ENCODE measurements at places on chromosomes 11 and 22.

DNA sequence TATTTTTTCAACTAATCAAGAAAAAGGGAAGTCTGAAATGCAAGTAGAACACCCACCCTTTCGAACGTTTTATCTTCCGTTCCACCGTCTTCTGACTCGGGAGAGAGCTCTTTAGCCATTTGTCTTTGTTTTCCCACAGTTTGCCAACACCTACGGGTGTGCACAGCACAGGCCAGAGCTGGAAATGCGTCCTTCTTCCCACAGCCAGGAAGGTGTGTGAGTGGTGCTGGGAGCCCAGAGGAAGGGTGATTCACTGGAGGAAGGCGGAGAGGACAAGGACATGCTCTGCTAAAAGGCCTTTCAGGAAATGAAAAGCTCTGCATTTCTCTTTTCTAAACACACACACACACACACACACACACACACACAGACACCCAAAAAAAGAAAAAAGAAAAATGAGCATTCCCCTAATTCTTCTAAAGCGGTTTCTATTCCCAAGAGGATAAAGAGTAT lies 18.5 kb downstream of the ENDOD1 start:
- H3K4me3 ChIP-seq: peak overlapping the region; percentile 78
- DNase-seq: no peak
- peaks cover 73% of the 10 kb centered on the region for H3K4me1 ChIP-seq
- H3K27ac ChIP-seq: peak overlapping the region; percentile 92

DNA sequence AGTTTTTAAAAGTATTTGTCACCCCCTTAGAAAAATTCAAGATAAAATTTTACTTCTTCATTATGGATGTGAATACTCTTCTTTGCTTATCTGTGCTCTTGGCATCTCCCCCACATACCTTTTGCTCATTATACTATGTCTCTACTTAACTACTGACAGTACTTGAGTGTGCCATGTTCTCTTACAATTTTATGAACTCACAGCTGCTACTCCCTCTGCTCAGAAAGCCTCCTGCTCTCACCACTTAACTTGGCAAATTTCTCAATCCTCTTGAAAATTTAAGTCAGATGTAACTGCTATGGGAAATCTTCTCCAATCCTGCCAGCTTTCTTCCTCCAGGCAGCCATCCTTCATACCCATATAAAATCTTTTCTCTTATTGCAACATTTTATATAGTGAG lies 163.4 kb downstream of the CNTN5 start:
- H3K27me3 ChIP-seq: no peaks in the 10 kb centered on the region
- no peaks in the 10 kb centered on the region for H3K36me3 ChIP-seq
- no peak overlapping the region for H3K4me3 ChIP-seq
- no peaks in the 10 kb centered on the region for H3K4me1 ChIP-seq
- no peak overlapping the region for H3K27ac ChIP-seq

DNA sequence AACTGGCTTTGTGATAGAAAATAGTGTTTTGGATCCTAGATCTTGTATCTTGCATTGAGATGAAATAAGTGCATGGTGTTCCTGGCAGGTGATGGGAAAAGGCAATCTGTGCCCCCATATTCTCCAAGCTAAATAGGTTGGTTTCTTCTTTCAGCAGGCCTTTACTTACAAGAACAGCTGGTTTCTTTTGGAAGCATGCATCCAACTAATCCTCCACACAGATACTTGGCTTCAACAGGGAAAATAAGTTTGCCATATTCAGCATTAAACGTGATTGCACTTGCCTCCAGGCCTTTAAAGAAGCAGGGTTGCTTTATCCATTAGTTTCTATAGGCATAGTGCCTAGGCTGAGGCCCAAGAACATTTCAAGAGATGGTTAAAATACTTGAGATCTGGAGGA lies 59.9 kb downstream of the APIP start:
- H3K4me1 ChIP-seq: no peaks in the 10 kb centered on the region
- H3K27me3 ChIP-seq: peaks cover 7% of the 10 kb centered on the region
- no peaks in the 10 kb centered on the region for H3K36me3 ChIP-seq
- H3K27ac ChIP-seq: no peak overlapping the region
- H3K4me3 ChIP-seq: no peak overlapping the region

DNA sequence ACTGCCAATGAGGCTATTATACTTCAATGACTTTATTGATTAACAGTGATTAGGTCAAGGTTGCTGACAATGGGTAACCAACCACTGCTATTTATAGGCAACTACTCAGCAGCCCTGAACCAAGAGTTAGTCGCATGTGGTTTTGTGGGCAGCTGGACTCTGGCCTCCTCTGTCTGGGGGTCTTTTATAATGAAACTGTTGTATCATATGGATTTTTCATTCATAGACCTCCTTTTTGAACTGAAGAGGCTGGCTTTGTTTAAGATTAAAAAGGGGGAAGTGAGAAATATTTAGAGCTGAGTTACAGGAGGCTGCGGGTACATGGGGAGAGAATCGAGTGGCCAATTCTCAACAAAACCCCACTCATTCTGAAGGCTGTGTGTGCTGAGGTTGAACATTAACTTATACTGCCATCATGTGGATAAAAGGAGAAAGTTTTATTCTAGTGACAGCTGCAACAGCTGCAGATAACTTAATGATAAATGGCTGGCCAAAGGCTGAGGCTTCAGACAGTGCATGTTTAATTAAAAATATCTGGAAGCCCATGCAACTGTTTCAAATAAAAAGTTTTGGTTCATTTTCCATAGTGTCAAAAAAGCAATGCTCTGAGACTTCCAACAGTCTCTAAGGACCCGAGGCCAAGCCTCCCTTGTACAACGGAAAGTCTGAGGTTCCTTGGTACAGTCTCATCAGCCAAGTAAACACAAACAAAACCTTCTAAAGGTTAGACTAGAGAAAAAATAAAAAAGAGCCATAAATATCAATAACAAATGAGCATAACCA lies 682.6 kb downstream of the KCNA4 start:
- H3K4me1 ChIP-seq: no peaks in the 10 kb centered on the region
- no peak for DNase-seq
- H3K4me3 ChIP-seq: no peak overlapping the region
- H3K36me3 ChIP-seq: no peaks in the 10 kb centered on the region
- no peaks in the 10 kb centered on the region for H3K27me3 ChIP-seq

- no peaks in the 10 kb centered on the region for H3K4me1 ChIP-seq
- H3K27ac ChIP-seq: no peak overlapping the region
- no peak for DNase-seq
- no peaks in the 10 kb centered on the region for H3K36me3 ChIP-seq
Observed at GRCh38 chr11:133052537-133052936, 479.8 kb downstream of the OPCML start.

GRCh38 chr11:82321206-82321605 lies 412.5 kb downstream of the FAM181B start:
- no peaks in the 10 kb centered on the region for H3K4me1 ChIP-seq
- H3K36me3 ChIP-seq: no peaks in the 10 kb centered on the region
- no peaks in the 10 kb centered on the region for H3K27me3 ChIP-seq
- DNase-seq: no peak
- H3K27ac ChIP-seq: no peak overlapping the region

DNA sequence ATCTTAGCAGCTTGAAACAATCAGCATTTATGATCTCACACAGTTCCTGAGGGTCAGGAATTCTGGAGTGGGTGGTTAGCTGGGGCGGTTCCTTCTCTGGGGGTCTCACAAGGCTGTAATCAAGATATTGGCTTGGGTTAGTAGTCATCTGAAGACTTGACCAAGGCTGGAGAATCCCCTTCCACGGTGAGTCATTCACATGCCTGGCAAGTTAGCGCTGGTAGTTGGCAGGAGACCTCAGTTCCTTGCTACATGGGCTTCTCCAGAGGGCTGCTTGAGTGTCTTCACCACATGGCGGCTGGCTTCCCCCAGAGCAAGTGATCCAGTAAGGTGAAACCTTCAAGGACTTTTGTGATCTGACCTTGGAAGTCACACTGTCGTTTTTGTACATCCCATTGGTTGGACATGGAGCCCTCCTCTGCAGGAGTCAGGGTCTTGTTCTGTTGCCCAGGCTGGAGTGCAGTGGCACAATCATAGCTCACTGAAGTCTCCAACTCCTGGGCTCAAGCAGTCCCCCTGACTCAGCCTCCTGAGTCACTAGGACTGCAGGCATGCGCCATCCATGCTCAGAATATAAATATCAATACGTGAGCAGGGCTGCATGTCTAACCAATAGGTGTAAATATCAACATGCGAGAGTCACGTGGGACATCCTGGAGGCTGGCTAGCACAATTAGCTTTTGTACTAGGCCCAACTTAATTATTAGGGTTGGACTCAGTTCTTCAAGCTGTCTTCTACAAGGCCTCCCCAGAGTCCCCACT lies 7.2 kb upstream of the NIPSNAP1 start:
- H3K4me1 ChIP-seq: no peaks in the 10 kb centered on the region
- H3K4me3 ChIP-seq: no peak overlapping the region
- no peak overlapping the region for H3K27ac ChIP-seq
- H3K27me3 ChIP-seq: no peaks in the 10 kb centered on the region
- H3K36me3 ChIP-seq: no peaks in the 10 kb centered on the region

Measured in stimulated activated naive B cell treated with anti-CD40 and anti-IgM and Interleukin-4, amounts not matched to agents 10 μg/mL and 1 μg/mL and 100 μg/mL, for 72 hours (primary cell).